ENCODE measurements at places on chromosomes 3 and 15.
A peak's percentile ranks its signal among the peaks of the same experiment; 100 is the strongest.

DNA sequence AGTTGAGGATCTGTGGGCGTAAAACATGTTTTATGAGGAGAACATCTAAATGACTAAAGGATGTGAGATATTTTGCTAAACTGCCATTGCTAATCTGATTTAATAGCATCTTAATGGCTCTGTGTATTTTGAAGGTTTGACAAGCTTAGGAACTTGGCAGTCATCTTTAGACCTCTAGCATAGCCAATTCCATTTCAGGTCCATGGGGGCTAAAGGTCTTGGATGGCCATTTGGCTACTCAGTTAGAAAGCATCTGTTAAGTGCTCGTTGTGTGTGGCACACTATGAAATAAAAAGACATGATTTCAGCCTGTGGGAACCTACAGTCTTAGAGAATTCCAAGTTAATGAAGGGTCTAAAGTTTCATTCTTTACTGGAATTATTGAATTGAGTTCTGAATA is 236.2 kb downstream of the IL5RA start:
- DNase-seq, result no peak

- no peak for DNase-seq
These were observed 922 bp downstream of the RAB11A start for GRCh38 chr15:65869954-65870871.

- no peak for DNase-seq
These were observed 517.3 kb downstream of the MECOM start for GRCh38 chr3:169146179-169146665.

DNA sequence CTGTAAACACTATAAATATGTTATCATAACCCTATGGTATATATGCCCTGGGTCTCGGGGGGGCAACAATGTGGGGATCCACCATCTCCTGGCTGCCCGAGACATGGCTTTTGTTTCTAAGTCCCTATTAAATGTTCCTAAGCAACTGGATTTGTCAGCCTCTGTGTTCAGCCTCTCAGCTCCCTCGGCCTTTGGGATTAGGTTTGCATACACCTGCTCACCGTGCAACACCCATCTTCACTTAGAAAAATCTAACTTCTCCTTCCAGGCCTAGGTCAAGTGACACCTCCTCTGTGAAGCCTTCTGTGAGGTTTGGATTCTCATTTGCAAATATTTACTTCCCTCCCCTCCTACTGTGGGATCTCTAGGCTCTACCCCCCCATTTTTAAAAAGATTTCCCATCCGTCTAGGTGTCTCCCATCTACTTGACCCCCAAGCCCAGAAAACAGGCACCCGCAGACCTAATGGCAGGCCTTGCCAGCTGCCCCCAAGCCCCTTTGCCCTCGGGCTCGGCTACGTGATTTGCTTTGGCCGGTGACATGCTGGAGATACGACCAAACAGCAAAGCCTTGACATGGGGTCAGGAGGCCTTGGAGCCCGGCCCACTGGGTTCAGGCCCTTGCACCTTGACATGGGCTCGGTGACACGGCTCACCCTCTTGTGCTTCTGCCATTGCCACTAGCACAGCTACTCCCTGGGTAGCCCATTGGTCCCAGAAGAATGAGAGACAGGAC is 66.0 kb upstream of the BLM start:
- no peak for DNase-seq

DNA sequence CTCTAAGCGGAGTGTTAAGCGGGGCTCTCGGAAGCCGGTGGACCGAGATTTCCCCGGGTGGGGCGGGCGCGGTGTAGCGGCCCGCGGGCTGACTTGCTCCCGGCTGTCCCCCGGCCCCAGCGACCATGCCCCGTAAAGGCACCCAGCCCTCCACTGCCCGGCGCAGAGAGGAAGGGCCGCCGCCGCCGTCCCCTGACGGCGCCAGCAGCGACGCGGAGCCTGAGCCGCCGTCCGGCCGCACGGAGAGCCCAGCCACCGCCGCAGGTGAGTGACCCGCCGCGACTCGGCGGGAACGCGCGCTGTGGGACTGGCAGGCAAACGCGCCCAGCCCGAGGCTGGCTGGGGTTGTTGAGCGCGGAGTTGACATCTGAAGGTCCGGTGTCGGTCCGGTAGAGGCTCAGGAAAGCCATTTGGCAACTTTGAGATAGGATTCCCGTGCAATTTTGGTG is 1.3 kb downstream of the SMC4 start:
- no peak for DNase-seq

- DNase-seq, result no peak
These were observed 3.2 kb upstream of the SLC7A14 start for GRCh38 chr3:170589113-170589512.

- DNase-seq, result no peak
These were observed 3.6 kb downstream of the RPS17 start for GRCh38 chr15:82536409-82537350.

DNA sequence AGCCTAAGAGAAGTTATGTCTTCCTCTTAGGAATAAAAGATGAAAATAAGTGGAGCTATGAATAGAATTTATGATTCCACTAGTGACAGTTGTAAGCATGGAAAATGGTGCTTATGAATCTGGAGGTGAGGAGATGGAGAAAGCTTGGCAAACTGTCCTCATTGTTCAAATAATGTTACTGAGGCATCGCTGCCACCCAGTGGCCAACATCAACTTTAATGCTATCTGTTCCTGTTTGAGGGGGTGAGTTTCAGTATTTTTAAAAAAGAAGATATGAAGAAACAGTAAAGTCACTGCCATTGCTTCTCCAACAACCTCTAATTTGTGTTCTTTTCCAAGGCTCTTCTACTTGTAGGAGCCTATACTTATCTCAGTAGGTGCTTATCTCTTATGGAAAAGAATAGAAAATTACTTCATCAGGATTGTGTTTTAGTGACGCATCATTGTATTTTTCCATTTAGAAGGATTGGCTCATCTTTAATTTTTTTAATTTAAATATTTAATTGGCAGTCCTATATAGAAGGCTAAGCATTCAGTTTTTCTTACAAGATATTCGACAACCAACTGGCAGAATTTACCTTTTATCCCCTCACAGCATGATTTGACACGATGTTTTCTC is 260.4 kb upstream of the P2RY1 start:
- DNase-seq, result no peak

GRCh38 chr3:144923046-144923775 is 951.6 kb downstream of the DIPK2A start:
- no peak for DNase-seq

GRCh38 chr15:50224606-50225005 is 40.9 kb downstream of the HDC start:
- DNase-seq, result no peak

- no peak for DNase-seq
These were observed 74.7 kb downstream of the PDZRN3 start for GRCh38 chr3:73550032-73550431.

DNA sequence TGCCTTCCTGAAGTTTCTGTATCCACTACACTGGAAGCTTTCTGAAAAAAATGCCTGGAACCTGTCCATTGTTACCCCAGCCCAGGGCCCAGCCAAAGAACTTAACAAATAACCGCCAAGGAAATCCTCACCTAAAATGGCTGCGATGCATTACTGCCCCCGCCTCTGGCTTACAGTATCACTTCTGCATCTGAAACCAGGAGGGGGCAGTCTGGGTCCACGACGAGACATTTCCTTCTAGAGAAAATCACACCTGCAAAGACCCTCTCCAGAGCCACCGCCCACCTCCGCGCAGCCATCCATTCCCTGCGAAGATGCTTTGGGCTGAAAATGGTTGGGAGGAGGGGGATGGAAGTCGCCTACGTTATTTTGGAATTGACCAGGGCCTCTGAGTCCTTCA is 22.4 kb upstream of the CELF6 start:
- DNase-seq, result no peak

GRCh38 chr3:37096288-37096687 is 78.1 kb downstream of the LRRFIP2 start:
- DNase-seq, result peak; percentile 30

DNA sequence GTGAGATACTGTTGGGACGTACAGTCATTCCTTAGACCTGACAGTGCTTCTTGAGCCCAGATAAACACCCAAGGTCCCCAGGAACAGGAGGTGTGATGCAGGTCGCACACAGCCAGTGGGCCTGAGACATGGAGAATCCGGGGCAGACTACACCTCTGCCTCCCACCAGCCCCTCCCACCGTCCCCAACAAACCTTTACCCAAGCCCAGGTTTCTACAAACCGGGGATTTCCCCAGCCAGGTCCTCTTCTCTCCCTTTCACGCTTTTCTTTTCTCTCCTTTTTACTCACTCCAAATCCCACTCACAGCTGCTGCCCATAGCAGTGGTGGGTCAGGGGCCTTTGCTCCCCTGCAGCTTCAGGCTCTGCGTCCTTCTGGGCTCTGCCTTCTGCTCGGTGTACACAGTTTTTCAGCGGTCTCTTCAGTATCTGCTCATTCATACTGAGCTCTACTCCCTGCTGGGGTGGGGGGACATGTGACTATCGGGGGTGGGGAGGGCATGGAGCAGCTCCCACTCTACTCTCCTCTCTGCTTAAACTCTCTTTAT is 4.8 kb upstream of the PCSK6 start:
- no peak for DNase-seq

GRCh38 chr3:183182073-183182472 is 19.5 kb upstream of the LAMP3 start:
- DNase-seq, result no peak

GRCh38 chr3:195245531-195245951 is 25.4 kb downstream of the XXYLT1 start:
- DNase-seq, result no peak

DNA sequence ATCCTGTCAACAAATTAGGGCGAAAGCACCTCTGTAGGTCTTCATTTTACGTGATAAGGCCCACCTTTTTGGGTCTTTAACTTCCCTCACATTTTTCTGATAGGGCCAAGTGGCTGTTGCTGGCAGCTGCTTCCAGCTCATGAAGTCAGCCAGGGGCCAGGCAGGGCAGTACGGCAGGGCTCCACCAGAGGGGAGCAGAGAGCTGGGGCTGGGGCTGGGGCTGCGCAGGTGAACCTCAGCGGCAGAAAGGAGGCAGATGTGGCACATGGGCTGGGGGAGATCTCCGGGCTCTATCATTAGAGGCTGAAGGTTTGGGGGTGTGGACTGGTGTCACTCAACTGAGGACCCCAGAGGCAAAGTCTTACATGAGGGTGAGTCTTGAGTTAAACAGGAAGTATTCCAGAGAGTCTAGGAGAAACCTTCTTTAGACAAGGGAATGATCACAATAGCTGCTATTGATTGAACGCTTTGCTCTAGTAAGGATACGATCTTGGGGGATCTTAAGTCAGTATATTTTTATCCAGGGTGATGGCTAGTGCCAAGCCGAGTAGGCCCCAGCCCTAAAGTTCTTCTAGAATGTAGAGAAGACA is 62.8 kb upstream of the MEX3B start:
- no peak for DNase-seq

DNA sequence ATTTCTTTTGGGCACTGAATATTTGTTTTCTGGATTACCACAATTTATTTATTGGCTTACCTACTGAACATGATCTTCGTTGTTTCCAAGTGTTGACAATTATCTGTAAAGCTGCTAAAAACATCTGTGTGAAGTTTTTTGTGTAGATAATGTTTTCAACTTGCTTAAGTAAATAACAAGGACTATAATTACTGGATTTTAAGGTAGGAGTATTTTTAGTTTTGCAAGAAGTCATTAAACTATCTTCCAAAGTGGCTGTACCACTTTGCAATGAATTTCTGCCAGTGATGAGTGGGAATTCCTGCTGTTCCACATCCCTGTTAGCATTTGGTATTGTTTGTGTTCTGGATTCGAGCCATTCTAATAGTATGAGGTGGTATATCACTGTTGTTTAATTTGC is 702.2 kb downstream of the MECOM start:
- DNase-seq, result no peak

All from fibroblast of skin of left biceps (primary cell).